ENCODE measurements at places on chromosomes 6 and 20. TPM values are rescaled to one million over a fixed set of nuclear protein-coding genes. Genes with fewer than 3 reads are reported as not detected.

DNA sequence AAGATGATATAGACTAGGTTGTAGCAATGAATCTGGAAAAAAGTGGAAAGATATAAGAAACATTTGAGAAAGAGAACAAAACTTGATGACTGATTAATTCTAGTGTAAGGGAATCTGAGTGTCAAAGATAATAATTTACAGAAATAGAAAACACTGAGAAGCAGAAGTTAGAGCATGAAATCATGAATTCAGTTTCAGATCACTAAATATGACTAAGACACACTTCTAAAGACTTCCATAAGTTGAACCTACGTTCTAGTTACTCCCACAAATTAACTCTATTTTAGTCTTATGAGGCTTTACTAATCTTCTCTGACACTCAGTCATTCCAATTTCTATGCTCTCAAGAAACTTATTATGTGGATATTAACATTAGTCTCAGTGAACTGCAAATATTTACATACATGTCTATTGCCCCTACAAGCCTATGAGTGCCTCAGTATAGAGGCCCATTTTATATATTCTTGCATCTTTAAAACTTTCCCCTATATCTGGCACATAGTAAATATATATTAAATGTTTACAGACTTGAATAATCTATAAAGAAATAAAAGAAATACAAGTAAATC lies 30.4 kb downstream of the IBTK start:
- ATAC-seq = peak; percentile 24

CFAP206 gene
- not detected for total RNA-seq

GRCh38 chr6:53866226-53866625 lies 71.4 kb downstream of the LRRC1 start:
- no peak for ATAC-seq

DNA sequence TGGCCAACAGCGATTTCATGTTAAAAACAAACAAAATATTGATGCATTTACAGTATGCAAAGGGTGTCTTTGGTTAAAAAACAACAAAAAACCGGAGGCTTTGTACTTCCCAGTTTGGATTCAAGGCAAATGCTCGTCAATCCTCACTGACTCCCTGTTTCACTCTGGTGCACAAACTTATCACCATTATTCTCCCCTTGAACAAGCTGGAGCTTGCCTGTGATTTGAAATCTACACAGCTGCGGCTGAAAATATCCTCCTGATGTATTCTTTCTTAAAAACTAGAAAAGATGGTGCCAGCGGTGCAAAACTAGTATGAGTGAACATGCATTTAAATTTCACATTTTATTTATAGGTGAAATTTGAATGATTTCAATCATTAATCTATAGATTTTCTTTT lies 3.3 kb downstream of the PERP start:
- no peak for ATAC-seq

DNA sequence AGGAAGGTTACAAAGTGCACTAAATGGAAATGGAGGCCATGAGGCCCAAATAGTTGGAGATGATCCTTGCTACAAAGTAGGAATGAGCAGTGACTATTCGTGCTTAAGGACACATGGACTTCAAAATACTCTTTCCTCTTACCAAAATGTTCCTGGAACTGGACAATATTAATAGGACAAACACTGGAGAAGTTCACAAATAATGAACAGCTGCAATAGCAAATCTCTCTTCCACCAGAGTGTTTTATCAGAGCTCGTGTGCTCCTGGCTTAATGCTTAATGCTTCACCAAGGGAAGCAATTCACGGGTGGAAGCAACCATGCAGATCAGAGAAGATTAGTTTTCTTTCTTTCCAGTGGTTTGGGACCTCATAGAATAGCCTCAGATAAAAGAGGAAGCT lies 435.4 kb downstream of the BCKDHB start:
- ATAC-seq = no peak

- no peak for ATAC-seq
Observed at GRCh38 chr6:119672725-119673124, 323.2 kb upstream of the MAN1A1 start.

- ATAC-seq = no peak
Observed at GRCh38 chr6:30727920-30728553, 7.9 kb downstream of the TUBB start.

DNA sequence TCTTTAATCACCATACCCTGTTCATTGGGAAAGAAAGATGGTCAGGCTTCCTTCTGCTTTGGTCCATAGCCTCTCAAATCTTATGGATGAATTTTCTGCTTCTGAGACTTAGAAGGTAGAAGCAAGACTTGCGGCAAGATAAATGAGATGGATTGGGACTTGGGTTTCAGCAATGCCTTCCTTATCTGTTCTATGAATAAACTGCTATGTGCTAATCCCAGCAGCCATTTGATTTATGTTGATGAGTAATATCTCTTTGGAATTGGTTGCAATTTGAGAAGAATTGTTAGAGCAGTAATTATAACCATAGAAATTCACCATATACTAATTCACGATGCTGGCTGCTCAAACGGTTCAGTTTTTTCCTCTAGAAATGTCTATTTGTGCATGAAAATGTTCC lies 48.3 kb downstream of the TXLNB start:
- no peak for ATAC-seq

Measured in activated T-helper 17 cell treated with anti-CD3 and anti-CD28 coated beads, Interleukin-2, amount 50 U/mL, for 72 hours (primary cell).